ENCODE measurements at places on chromosomes 1 and 21.

GRCh38 chr1:94411237-94411636 lies 7.0 kb upstream of the ABCD3 start:
- no peak for DNase-seq

GRCh38 chr1:78156805-78157521 lies 111.2 kb downstream of the GIPC2 start:
- DNase-seq = no peak

DNA sequence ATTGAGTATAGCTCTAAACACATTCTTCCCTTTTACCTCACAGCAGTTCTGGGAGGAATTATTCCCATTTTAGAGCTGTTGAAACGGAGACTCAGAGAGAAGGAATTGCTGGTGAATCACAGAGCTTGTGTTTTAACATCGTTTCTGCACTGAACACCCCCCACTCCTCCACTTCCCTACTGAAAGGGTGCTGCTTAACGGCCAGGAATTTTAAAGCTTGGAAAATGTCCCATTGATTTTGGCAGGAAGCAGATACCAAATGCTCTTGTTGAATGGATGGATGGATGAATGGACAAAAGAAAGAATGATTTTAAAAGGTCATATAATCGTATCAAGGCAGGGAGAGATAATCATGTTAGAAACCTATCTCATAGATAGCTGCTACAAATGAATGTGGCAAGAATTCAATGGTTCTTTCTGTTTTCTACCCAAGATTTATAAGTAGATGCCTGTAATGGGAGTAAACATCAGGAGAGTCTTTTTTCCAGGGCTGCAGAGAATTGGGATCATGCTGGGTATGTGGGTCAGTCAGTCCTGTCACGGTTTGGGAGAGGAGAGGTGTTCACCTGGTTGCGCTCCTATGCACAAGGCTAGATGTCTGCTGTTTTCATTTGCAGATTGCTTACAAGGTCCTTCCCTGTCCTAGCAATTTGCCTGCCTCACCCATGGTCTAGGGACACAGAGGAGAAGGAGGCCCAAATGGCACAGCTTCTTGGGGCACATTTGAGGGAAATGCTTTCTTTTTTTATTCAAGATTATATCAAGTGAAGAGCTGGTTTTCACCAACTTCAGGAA lies 19.0 kb downstream of the FAM163A start:
- DNase-seq = no peak

DNA sequence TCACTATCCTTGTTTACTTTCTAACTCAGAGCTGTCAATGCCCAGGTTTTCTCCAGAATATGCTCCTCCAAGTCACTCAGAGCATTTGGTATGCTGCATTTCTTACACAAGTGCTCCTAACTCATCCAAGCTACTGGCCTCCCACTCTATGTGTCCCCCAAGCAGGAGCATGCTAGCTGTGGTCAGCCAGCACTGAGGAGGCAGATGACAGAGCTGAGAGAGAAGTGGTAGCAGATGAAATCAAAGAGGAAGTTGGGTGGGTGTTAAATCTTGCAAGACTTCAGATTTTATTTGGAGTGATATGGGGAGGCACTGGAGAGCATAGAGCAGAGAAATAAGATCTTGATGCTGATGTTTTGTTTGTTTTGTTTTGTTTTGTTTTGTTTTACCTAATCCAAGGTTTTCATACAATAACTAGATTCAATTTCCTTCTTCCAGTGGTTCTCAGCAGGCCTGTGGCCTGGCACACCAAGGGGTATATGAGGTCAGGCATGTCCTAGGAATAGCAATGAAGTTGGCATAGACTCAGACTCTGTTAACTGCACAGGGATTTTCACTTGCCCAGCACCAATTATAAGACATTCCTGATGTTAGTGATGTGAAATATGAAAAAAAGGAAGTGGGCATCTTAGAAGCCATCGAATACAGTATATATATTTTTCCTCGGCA lies 3.1 kb upstream of the PGBD5 start:
- no peak for DNase-seq

- DNase-seq = no peak
These were observed 61.7 kb downstream of the GALNT2 start for GRCh38 chr1:230128569-230129285.

GRCh38 chr1:77100875-77101274 lies 118.4 kb downstream of the PIGK start:
- DNase-seq = no peak
